ENCODE measurements at places on chromosomes 4 and X.

GRCh38 chr4:93852680-93853079 is 24.1 kb downstream of the ATOH1 start:
- no peak for DNase-seq

DNA sequence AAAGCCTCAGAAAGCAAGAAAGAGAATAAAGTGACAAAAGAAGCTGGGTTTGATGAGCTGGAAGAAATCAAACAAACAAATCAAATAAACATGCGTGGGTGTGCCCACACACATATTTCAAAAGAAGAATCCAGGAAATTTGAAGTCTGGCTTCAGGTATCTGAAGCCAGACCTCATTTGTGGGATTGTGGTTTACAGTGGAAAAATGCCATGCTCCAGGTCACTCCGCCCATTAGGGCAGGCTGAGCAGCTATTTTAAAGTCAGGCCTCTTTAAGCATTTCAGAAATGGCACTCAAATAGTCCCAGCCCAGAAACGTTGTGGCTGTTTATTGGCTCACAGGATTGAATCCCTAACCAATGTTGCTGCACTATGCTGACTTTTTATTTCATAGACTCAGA is 226.1 kb upstream of the F9 start:
- no peak for DNase-seq

DNA sequence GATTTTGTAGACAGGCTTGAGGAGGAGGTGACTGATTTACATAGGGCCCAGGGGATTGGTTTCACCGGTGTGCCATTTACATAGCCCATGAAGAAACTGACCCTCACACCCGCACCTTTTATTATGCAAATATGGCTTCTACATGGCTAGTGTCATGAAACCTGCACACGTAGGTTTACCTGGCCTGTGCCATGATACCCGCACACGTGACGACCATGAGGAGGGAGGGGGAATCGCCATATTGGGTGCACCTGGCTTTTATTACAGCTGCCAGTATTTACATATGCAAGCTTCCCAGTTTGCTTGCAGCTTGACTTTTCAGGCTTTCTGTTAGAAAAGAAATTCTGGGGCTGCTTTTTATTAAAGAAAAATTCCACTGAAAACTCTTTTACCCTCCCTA is 359.7 kb downstream of the ADAM29 start:
- no peak for DNase-seq

DNA sequence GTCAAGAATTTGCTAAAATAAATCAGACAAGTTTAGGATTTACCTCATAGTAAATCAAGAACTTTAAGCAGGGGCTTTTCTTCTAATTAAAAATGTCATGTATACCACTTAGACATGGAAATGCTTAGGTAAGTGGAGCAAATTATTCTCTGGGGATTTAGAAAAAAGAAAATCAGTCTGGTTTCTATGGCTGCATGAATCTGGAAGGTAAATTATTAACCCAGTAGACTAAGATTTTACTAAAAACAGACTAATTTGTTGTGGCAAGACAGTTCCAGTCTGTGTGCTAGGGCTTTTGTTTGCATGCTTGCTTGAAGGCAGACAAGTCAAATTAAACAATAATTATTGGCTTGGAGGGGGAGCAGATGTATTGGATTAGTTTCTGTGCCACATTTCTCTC is 140.6 kb downstream of the TBL1X start:
- DNase-seq = no peak

DNA sequence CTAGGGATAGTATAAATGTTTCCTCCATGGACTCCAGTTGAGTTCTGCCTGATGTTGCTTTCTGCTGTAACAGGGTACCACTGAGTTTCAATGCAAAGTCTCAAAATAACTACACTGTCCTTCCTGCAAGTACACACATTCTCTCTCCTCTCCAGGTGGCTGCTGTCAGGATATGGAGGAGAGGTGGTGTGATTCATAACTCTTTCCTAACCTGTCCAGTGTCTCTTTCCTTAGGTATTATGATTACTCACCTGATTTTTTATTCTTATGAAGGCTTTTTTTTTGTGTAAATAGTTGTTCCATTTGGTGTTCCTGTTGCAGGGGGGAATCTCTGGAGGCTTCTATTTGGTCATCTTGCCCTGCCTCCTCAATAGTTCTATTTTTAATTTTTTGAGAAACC is 39.8 kb upstream of the POF1B start:
- no peak for DNase-seq

DNA sequence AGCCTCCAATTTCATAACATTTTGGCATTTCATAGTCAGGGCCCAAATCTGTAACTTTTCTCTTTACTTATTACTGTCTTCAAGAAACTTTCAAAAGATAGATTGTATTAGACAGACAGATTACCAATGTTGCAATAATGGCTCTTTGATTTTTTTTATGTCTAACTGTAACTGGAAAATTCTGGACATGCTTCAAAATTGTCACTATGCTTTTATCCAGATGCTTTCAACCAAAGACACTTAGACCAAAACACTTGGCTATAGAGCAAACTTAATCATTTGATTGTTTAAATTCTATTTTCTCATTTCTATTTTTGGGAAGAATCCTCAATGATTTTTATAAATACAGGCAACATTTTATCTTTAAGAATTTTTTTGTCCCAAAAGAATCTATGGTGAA is 10.4 kb downstream of the ZXDA start:
- no peak for DNase-seq

DNA sequence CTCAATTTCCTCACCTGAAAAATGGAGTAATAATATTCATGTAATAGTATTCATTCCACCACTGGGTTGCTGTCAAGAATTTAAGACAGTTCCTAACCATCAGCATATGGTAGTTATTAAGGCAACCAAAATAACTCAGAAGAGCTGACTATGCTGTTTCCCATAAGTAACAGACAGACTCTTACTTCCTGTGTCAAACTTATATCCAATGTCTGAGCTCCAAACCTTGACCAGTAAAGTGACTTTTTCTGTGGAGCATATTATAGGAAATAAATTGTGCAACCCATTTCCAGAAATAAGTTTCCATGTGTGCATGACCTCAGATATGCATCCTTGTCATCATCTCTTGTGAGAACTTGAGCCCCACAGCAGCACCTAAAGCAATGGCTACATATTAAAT is 78.8 kb downstream of the HADH start:
- DNase-seq = no peak

DNA sequence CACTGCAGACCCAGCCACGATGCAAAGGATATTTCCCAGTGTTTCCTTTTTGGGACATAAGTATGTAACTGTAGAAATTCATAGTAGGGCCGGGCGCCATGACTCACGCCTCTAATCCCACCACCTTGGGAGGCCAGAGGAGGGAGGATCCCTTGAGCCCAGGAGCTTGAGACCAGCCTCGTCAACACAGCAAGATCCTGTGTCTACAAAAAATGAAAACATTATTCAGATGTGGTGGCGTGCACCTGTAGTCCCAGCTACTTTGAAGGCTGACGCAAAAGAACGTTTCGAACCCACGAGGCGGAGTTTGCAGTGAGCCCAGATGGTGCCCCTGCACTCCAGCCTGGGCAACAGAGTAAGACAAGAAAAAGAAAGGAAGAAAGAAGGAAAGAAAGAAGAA is 49.2 kb downstream of the CRLF2 start:
- DNase-seq = no peak

DNA sequence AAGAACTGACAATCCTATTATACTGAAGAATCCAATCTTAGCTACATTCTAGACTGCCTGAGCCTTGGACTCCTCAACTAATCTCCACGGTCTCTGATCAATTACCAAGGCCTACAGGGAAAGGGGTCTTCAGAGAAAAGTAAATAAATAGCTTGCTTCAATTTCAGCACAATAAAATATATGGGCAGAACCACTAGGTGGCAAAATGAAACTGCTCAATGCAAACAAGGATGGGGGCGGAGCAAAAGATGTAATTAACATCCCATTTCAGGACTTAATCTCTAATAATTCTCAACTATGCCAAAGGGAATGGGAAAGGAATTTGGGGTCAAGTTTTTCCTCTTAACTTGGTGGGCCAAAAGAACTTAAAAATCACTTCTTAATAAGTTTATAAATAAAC is 78.4 kb upstream of the MAP3K15 start:
- DNase-seq = no peak

DNA sequence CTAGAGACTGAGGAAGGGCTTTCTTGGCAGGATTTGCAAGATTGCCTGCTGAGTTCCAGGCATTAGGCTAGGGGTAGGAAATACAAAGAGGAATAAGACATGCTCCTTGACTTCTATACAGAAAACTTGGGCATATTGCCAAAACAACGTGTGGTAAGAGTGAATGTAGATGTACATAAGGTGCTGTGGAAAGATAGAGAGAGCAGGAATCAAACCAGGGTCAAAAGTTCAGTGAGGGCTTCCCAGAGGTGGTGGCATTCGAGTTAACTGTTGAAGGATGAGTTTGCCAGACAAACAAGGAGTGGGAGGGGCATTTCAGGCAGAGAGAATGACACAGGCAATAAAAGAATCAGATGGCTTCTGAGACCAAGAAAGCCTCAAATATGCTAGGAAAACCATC is 187.9 kb downstream of the KDR start:
- DNase-seq = no peak

- no peak for DNase-seq
These were observed 593.8 kb downstream of the SPRY1 start for GRCh38 chr4:123990310-123990870.

DNA sequence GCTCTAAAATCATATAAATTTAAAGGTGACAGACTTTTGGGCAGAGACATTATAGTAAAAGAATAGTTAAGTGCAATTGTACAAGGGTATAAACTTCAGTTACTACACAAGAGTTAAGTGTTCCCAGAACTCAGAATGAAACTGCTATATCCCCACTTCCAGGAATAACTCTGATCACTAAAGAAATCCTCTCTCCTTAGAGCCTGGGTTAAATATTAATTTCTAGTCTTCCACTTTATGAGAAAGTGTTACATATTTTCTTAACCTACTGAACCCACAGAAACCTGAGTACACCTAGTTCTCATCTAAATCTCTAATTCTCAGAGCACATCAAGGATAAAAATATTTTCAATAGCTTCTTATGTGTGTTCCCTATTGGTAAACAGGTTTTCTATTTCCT is 99.1 kb upstream of the USP38 start:
- DNase-seq = no peak

DNA sequence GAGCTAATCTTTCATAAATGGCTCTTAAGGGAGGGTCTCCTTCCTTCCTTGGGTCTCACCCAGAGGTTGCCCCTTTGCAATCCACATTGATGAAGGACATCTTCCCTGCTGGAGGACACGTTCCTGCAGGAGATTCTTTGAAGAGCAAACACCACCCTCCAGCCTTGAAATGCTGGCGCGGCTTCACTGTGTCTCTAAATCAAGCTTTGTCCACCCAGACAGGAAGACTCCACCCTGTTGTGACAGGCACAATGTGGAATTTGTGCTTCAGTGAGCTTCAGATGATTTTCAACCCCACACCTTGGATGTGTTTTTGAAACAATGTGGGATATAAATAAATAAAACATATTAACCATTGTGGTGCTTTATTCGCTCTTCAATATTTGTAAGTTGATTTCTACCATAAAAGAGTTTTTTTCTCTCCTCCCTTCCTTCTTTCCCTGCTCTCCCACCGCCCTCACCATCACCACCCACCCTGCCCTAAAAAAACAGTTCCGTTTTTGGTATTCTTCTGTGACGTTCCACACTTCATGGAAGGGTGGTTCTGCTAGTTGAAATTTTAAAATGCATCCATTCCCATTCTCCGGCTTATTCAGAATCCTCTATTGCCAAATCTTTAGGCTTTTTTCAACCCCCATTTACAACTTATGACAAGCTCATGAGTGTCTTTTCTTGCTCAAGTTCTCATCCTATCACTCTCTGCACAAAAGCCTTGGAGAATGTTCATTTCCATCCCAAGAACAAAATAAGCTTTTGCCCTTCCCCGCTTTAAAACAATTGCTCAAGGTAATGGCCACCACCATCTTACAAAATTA is 264.3 kb downstream of the RAPGEF2 start:
- DNase-seq = no peak

GRCh38 chrX:115023139-115023538 is 5.7 kb upstream of the IL13RA2 start:
- DNase-seq = no peak

DNA sequence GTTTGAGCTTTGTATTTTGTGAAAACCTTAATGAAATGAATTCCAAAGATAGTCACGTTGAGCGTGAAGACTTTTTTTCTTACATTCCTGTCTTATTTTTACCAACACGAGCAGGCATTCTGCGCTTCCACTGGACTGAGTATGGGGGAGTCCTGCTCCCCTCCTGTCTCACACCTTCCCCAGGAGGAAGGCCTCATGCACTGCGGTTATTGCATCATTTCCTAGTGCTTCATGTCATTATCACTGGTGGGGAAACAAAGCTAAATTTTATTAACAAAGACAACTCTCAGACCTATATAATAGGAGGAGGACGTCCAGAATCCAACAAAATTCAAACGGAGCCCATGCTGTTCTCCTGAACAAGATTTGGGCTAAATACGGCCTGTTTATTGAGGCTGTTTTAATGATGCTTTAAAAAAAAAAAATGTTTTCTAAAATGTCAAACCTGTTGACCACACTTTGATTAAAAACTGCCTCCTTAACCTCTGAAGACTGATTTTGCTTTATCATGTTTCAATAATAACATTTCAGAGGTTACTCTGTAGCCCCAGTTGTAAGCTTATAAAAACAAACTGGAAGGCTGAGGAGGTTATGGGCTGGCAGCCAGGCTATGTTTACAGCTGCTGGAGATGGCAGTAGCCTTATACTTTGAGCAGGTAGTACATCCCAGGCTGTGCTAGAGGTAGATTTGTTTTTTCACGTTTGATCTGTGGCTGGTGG is 118.0 kb downstream of the SOWAHB start:
- DNase-seq = no peak

- DNase-seq = no peak
These were observed 202.2 kb downstream of the RAPGEF2 start for GRCh38 chr4:159305129-159305528.

DNA sequence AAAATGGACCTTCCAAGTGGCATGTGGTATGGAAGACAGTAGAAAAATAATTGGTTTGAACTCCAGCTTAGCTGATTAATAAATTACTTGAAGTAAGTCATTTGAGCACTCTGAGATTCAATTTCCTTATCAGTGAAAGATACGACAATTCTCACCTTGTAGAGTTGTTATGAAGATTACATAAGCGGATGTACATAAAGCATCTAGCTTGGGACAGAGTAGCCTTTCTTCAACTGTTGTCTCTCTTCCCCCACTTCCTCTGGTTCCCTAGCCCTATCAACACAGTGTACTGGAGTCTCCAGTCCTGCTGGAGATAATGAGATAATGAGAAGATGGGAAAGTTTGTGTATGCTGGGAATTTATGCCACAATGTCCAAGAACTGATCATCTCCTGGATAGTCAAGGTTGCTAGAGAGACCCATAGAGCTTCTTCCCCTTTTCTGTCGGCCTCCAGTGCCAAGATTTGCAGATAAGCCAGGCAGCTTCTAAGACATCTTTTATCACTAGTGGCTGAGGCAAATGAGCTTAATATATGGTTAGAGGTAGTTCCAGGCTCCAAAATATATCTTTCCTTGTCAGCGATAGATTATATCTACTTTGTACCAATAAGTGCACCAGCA is 33.9 kb downstream of the VSIG4 start:
- no peak for DNase-seq

DNA sequence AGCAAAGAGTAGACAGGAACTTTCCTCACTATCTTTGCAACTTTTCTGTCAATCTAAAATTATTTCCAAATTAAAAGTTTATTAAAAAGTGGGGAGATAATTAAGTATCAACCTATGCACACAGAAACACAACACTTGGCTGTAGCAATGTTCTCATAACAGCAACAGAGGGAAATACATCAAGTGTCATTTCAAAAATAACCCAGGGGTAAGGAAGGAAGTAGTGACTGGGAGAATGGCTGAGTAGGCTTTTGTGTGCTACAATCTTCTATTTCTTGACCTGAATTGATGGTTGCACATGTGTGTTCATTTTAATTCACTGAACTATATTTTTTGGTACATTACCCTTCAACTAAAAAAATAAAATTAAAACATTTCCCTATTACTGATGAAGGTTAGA is 67.5 kb downstream of the ABCG2 start:
- DNase-seq = no peak

All from posterior cingulate gyrus (tissue), 11 donors.